Natural killer cell (primary cell): ENCODE measurements at places on chromosomes 2 and 18.

- H3K27ac ChIP-seq, result no peak overlapping the region
- no peaks in the 10 kb centered on the region for H3K27me3 ChIP-seq
- no peaks in the 10 kb centered on the region for H3K4me1 ChIP-seq
- H3K36me3 ChIP-seq, result no peaks in the 10 kb centered on the region
Measured at GRCh38 chr2:163602196-163602595, 133.6 kb downstream of the FIGN start.

- no peaks in the 10 kb centered on the region for H3K27me3 ChIP-seq
- DNase-seq, result no peak
- no peak overlapping the region for H3K27ac ChIP-seq
- H3K4me1 ChIP-seq, result no peaks in the 10 kb centered on the region
- H3K4me3 ChIP-seq, result no peak overlapping the region
- H3K36me3 ChIP-seq, result no peaks in the 10 kb centered on the region
Measured at GRCh38 chr2:163436963-163437362, 298.8 kb downstream of the FIGN start.

- H3K4me3 ChIP-seq, result no peak overlapping the region
- DNase-seq, result no peak
Measured at GRCh38 chr2:33788044-33788443, 188.9 kb upstream of the FAM98A start.

DNA sequence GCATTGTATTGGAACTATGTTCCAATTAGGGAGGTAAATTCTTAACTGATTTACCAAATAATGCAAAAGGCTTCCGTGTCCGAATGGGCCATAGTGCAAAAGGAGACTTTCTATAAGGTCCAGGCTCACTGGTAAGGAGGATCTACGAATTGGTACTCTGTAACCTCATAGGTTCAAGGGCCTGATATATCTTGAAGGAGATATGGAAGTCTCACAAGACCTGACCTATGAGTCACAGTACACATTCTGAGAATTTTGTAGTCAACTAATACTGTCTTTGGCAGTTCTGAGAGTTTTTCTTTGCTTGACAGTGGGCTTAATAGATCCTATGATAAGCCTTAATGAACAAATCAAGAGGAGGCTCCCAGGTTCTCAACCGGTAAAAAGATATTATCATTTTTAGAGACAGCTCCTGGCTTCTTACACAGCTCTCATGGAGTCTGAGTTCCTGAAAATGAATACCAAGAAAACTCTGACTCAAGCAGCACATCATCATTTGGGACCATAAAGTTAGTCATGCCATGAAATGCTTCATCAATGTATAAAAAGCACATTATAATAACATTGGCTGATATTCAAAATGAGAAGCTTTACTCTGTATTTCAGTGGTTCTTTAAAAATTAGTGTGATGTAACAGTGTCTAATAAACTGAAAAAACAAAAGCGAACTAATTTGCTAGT lies 1275.2 kb upstream of the CRIM1 start:
- no peak for DNase-seq
- no peaks in the 10 kb centered on the region for H3K4me1 ChIP-seq
- H3K27ac ChIP-seq, result no peak overlapping the region
- H3K4me3 ChIP-seq, result no peak overlapping the region

DNA sequence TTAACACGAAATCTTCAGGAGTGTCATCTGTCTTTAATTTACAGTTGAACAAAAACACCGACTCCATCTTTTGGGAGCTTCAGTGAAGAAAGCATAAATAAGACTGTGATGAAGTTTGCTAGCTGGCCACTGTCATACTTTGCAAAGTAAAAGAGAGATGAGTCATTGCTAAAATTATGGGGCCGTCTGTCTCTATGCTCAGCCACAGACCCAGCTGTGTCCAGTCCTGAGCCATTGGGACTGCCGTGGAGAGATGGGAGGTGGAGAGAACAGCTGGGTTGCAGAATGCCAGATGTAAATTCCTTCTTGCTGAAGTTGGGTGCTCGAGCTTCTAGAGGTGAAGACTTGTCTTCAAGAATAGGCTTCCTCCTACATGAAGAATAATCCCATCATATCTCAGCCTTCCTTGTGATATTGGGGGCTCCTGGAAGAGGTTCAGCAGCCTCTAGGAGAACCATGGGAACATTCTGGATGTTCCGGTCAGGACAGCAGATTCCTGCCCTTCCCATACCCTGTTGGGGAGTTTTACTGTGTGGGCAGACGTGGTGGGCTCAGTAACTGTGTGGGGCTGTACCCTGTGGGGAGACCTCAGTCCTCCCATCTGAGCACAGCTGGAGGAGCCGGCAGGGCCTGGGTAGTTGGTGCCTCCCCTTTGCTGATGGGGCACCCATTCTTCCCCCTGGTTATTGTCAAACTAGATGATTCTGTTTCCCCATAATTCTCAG lies 71.1 kb downstream of the LDLRAD4 start:
- no peak overlapping the region for H3K4me3 ChIP-seq
- no peak for DNase-seq
- H3K27me3 ChIP-seq, result no peaks in the 10 kb centered on the region
- H3K4me1 ChIP-seq, result no peaks in the 10 kb centered on the region
- no peak overlapping the region for H3K27ac ChIP-seq

- H3K27ac ChIP-seq, result peak overlapping the region; percentile 58
- DNase-seq, result peak; percentile 83
- peaks cover 2% of the 10 kb centered on the region for H3K36me3 ChIP-seq
- no peaks in the 10 kb centered on the region for H3K27me3 ChIP-seq
- peak overlapping the region; percentile 73 for H3K4me3 ChIP-seq
Measured at GRCh38 chr18:9101730-9102507, 580 bp upstream of the NDUFV2 start.

- H3K27me3 ChIP-seq, result no peaks in the 10 kb centered on the region
- H3K36me3 ChIP-seq, result no peaks in the 10 kb centered on the region
- DNase-seq, result no peak
- H3K4me1 ChIP-seq, result no peaks in the 10 kb centered on the region
Measured at GRCh38 chr2:140504601-140505000, 1626.2 kb downstream of the LRP1B start.

DNA sequence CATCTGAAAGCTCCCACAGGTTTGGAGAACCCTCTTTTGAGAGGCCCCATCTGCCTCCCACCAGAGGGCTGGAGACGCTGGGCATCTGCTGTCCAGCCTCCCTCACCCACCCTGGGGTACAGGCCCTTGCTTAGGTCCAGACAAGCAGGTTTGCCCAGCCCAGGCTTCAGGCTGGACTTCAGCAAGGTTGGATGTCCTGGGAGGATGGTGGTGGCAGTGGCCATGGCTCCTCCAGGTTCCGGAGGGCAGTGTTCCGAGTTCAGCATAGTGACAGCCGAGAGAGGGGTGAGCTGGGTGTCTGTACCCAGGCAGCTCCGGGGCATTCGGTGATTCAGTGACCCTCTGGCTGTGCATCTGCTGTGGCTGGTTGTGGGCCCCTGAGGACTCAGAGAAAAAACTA lies 58.2 kb upstream of the HDAC4 start:
- no peak overlapping the region for H3K27ac ChIP-seq
- H3K4me1 ChIP-seq, result peaks cover 3% of the 10 kb centered on the region
- H3K27me3 ChIP-seq, result no peaks in the 10 kb centered on the region
- no peak overlapping the region for H3K4me3 ChIP-seq
- no peak for DNase-seq

DNA sequence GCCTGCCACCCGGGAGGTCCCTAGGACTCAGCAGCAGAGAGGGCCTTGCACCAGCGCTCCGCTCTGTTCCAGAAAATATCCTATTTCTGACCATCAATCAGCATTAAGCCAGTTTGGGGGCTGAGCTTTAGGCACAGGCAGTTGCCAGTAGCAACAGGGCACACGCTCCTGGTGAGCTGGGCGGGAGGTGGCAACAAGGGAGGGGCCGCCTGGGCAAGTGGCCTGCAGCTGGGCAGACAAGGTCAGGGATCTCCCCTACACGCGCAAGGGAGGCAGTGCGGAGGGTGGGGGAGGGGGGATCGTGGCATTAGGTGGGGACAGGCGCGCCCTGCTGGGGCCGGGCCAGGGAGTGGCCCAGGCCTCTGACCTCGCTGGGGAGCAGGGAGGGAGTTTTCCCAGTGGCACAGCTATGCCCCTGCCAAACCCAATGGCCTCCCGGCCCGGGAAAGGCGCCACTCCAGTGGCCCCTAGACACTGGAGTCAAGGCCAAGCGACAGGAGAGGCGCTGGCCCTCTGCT lies 302.8 kb downstream of the NCKAP5 start:
- H3K36me3 ChIP-seq, result no peaks in the 10 kb centered on the region
- no peaks in the 10 kb centered on the region for H3K27me3 ChIP-seq
- H3K4me3 ChIP-seq, result no peak overlapping the region
- DNase-seq, result no peak
- H3K4me1 ChIP-seq, result no peaks in the 10 kb centered on the region

DNA sequence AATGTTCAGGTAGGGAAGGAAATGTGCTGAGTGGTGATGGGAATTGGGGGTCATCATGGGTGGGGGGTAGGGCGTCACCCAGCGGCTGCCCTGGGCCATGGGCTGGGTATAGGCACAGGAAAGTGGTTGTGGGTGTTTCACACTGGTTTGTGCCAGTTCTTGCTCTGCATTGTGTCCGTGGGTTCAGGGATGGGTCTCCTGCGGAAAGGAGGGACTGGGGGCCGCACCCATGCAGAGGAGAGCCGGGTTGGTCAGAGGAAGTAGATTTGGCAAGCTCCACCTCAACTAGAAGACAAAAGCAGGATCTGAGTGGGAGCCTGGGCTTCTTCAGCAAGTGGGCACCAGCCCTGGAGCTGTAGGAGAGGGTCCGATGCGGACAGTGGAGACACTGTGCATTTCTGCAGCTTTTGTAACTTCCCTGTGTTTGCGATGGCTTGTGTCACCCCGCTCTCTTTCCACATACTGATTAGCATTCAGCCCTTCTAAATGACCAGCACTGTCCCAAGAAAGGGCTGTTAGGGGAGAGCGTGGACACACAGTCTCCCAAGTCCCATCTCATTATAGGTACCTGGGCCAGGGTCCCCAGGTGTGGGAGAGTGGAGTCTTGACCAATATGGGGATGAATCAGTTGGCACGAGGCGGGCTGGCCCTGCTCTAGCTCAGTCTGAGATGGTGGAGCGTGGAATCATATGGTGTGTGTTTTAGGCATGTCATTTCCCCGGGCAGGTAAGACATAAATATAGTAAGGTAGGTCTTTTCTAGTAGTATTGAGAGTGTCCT lies 67.2 kb downstream of the LRRFIP1 start:
- H3K27ac ChIP-seq, result peak overlapping the region; percentile 93
- H3K36me3 ChIP-seq, result no peaks in the 10 kb centered on the region
